Smooth muscle cell of the pulmonary artery (primary cell): ENCODE measurements at places on chromosomes 1 and 21. TPM values are rescaled to one million over a fixed set of nuclear protein-coding genes. Genes with fewer than 3 reads are reported as not detected.

Gene PPT1
- total RNA-seq: 63.6 and 66.4 TPM in 2 replicates

Gene EPHA2
- total RNA-seq: 34.7 and 76.8 TPM in 2 replicates

Gene NECTIN4
- 0.07 and 0.13 TPM in 2 replicates for total RNA-seq

Gene ZNF593OS
- not detected in 2 replicates for total RNA-seq

Gene CRTC2
- 6.3 and 6.7 TPM in 2 replicates for total RNA-seq

Gene COA7
- total RNA-seq: 11.3 and 18.9 TPM in 2 replicates

Gene CNR2
- not detected in 2 replicates for total RNA-seq

Gene DNALI1
- total RNA-seq: 3.9 TPM in 2 replicates

Gene TNFRSF4
- 0.17 TPM in 1 of 2 replicates, not detected in the other for total RNA-seq

Gene DMAP1
- 13.7 and 19.8 TPM in 2 replicates for total RNA-seq

Gene SLC22A15
- total RNA-seq: 4.9 and 5.0 TPM in 2 replicates

Gene PLCH2
- total RNA-seq: 0.33 and 0.53 TPM in 2 replicates

Gene LINGO4
- total RNA-seq: not detected in 2 replicates

Gene ADGRB2
- 14.1 and 16.7 TPM in 2 replicates for total RNA-seq

Gene NR1I3
- not detected in 2 replicates for total RNA-seq

Gene GREM2
- total RNA-seq: 5.4 and 14.7 TPM in 2 replicates
